Left cardiac atrium (tissue), 4 donors: ENCODE measurements at places on chromosomes 12 and 14.

DNA sequence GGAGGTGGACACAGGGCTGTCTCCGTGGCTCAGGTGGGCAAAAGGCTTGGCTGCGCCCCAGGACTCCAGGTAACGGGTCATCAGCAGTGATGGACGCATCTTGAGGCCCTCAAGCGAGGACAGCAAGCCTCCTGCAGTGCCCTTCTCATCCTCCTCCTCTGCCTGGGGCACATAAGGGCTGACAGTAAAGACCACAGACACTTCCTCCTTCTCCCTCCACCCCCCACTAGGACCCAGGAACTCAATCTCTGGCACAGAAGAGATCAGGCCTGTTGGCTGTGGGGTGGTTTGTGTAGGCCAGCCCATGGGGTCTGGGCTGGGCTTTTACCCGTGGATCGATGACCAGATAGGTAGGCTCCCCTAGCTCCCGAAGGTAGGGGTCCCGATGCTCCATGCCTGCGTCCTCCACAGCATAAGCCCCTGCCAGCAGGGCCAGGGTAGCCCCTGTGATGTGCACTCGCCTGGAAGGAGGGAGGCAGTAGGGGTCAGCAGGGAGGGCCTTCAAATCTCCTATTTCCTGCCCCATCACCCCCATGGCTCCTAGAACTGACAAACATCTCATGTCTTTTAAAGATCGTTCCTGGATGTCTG is 5.7 kb downstream of the ADCY4 start:
- no peak for DNase-seq

DNA sequence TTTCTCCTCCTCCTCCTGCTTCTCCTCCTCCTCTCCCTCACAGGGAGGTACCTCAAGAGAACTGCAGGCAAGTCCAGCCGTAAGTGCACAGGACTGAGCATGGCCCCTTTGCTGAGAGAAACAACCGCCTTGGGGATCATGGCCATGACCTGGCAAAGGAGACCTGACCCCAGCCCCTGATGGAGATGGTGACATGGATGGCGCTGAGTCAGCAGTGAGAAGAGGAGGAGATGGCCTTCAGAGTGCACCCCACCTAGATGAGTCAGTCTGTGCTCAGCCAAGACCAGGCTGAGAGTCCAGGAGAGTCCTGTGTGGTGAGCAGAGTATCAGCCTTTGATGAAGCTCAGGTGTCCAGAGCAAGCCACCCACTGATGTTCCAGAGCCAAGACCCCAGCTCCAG is 36.4 kb downstream of the MEG3 start:
- peak; percentile 14 for DNase-seq

GRCh38 chr12:108930155-108930554 is 50.3 kb downstream of the DAO start:
- DNase-seq, result no peak

DNA sequence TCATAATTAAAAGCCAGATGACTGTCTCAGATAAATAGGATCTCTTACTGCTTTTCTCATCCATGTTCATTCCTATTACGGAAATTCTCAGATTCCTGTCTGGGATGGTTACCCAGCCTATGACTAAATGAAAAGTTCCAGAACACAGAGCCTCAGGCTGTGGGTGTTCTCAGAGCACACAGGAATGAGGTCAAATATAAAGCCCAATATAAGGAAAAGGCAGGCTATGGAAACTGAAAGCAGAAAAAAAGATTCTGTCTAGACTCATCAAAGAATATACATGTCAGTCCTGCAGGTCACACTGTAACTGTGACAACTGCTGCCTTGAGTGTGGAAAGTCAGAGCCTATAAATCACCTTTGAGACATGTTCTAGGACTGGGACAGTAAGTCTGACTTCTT is 64.3 kb downstream of the DCAF5 start:
- DNase-seq, result no peak

- DNase-seq, result no peak
Measured at GRCh38 chr14:55600784-55601561, 21.0 kb downstream of the KTN1 start.

- DNase-seq, result no peak
Measured at GRCh38 chr12:46221255-46222128, 47.4 kb downstream of the SLC38A1 start.

- no peak for DNase-seq
Measured at GRCh38 chr14:55316564-55316963, 45.3 kb downstream of the FBXO34 start.

DNA sequence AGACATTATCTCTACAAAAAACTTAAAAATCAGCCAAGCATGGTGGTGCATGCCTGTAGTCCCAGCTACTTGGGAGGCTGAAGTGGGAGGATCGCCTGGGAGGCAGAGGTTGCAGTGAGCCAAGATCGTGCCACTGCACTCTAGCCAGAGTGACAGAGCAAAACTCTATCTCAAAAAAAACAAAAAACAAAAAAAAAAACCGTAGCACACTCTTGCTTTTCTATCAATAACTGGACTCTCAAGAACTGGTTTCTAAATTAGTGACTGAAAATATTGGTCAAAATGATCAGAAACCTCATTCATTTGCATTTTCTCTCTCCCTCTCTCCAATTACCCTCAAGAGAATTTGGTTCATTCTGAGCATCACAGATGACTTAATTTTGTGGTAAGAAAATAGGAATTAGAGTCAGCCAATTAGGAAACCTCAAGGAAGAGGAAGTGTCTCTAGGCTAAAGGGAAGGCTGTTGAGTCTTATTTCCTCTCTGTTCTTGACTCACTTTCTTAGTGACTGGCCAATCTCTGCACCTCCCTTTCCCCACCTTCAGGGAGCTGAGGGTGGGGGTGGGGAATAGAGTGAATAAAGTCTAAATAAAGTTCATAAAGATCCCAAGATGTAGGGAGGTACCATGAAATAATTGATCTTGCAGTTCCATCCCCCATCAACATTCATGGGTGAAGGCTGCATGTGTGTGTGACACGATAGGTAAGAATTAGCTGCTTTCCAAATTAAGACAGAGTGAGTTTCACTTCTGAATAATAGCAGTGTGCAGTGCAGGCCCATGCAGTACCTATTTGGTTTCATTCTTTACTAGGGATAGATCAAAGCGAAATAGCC is 6.8 kb upstream of the PSMA6 start:
- DNase-seq, result no peak

GRCh38 chr12:119956047-119956446 is 33.0 kb upstream of the BICDL1 start:
- no peak for DNase-seq

DNA sequence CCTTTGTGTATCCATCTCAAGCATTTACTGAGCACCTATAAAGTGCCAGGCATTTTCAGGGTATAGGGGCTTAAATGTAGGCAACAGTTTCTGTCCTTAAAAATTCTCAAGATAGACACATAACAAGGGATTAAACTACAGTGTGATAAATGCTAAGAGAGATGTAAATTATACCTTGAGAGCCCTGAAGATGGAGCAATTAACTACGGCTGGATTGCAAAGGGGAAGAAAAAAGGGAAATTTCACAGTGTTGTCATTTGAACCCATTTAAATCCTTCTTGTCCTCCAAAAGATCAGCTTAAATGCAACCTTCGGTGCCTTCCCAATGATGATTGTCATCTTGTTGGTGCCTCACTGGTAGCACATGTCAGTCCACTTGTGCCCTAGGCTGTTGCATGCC is 11.5 kb upstream of the IL26 start:
- DNase-seq, result no peak

- DNase-seq, result no peak
Measured at GRCh38 chr12:117377758-117378157, 16.3 kb upstream of the NOS1 start.

- no peak for DNase-seq
Measured at GRCh38 chr14:65354715-65355114, 57.8 kb upstream of the FUT8 start.

GRCh38 chr14:52029881-52030280 is 39.0 kb downstream of the NID2 start:
- no peak for DNase-seq

DNA sequence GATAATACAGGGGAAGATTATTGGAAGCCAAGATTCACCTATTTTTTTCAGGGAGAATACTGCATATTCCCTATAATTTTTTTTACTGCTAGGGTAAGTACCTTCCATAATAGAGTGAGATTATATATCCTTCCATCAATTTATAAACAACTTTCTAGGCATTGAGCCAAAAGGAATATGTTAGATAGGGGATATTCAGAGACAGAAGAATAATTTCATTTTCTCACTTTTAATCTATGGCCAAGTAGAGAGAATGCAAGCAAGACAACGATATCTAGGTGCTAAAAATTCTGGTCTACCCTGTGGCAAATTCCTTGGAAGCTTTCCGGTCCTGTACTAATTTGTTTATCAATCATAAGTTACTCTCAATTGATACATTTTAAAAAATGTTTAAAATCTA is 69.7 kb upstream of the STAC3 start:
- DNase-seq, result no peak

- DNase-seq, result no peak
Measured at GRCh38 chr12:81573228-81573627, 185.9 kb downstream of the PPFIA2 start.

DNA sequence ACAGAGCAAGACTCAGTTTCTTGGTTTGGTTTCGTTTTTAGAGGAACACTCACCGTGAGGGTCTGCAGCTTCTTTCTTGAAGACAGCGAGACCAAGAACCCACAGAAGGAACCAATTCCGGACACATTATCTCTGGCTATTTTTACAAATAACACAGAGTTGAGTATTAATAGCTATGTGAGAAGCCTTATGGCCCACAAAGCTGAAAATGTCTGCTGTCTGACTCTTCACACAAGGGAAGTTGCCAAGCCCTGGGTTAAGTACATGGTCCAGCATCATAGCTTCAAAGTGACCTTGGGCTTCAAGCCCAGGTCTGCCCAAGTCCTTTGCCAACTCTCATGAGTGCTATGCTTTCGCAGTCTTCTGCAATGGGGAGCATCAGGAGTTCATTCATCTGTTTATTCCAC is 2.6 kb upstream of the LGMN start:
- peak; percentile 31 for DNase-seq

DNA sequence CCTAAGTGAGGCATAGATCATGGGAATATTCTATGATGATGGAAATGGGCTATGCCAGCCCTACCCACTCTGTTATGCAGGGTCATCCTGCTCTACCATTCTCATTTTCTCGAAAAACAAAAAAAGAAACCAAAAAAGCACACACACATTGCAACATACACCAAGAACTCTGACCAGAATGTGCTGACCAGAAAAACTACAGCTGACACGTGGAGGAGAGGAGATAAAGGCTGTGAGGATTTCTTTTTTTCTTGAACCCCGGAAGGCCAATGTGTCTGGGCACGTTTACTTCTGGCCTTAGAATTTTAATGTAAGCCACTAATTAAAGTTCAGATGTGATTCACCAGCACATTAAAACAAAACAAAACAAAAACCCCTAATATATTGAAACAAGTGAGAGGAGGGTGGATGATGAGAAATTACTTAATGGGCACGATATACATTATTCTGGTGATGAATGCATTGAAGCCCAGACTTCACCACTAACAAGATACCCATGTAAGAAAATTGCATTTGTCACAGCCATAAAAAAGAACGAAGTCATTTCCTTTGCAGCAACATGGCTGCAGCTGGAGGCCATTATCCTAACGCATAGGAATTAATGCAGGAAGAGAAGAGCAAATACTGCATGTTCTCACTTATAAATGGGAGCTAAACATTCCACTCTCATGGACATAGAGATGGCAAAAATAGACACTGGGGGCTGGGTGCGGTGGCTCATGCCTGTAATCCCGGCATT is 66.3 kb upstream of the PLEKHG3 start:
- DNase-seq, result no peak

DNA sequence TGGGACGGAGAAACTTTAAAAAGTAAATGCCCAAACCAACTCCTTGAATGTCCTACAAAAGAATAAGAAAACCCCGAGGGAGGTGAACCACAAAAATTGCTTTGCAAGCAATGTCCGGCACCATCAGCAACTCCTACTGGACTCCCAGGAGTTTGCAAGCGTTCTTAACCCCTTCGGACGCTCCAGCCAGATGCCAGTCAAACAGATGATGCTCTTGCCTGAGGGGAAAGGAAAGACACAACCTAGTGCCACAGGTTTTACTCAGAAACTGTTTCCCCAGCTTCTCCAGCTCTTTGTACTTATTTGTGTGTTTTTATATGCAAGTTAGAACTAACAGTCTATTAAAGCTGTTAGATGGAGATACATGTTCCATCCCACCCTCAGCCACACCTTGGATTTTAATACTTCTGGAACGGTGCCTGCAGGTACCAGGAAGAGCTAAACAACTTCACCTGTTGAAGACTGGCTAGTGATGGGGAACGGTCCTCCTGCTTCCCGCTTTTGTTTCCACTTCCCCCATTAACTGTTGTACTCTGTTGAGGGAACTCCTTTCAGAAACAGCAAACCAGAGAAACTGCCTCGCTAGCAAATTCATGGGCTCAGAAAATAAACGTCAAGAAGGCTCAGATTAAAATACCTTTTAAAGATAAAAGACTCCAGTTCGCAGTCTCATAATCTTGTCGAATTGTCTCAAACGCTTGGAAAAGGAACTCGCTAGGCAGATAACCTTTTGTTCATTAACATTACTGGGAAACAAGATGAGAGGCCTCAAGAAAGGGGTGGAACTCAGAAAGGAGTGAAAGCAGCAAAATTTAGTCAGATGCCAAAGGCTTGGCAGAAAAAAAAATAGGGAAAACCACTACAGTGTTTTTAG is 1.1 kb upstream of the FERMT2 start:
- DNase-seq, result peak; percentile 46

DNA sequence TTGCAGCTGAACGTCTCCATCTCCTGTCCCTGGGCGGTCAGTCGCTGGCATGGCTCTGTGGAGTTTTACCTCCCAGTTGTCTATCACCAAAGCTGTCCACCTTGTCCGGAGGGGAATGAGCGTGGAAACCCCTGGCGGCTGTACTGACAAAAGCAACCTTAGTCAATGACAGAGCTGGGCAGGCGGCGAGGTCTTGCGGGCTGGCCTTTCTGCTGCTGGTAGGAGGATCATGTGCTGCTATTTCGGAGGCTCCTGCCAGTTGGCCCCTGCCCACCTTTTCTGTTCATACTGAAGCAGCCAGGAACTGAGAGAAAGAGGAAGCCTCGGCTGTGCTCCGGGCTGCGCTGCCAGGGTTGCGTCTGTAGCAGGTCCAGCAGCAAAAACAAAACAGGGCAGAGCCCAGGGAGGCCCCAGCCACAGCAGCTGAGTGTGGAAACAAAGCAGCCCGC is 57.7 kb downstream of the HMGA2 start:
- DNase-seq, result peak; percentile 78

GRCh38 chr12:1939801-1940607 is 21.6 kb upstream of the CACNA2D4 start:
- DNase-seq, result peak; percentile 85
